OCI-LY7 (cell line): ENCODE measurements at places on chromosomes 13 and 19. TPM values are rescaled to one million over a fixed set of nuclear protein-coding genes. Genes with fewer than 3 reads are reported as not detected.

Gene SULT2A1
- total RNA-seq, result not detected in 2 replicates

- DNase-seq, result no peak
Measured at GRCh38 chr19:4692251-4693077, 22.3 kb upstream of the MYDGF start.

DNA sequence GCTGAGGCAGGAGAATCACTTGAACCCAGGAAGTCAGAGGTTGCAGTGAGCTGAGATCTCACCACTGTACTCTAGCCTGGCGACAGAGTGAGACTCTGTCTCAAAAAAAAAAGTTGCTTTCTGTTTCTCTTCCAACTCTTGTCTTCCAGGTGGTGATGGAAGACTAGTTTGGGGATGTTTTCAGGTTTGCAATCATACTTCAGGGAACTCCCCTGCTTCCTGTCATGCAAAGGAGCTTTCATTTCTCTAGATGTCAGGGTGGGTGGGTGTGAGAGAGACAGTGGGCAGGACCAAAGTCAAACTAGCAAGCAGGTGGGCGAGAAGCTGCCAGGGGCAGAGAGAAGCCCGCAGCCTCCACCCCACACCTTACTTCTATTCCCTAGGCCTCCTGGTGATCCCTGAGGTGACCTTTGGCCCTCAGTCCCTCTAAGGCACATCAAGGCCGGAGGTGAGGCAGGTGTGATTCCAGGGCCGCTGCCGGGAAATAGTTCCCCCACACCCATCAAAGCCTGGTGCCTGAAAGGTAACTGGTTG, 25.7 kb downstream of the CCNE1 start:
- peak; percentile 63 for DNase-seq

Gene RNF17
- total RNA-seq, result not detected in 2 replicates

Gene COMP
- total RNA-seq, result not detected in 2 replicates

- no peak for DNase-seq
Measured at GRCh38 chr13:50125304-50125553, 110.0 kb downstream of the KCNRG start.
